ENCODE measurements at places on chromosomes 7 and 10.

DNA sequence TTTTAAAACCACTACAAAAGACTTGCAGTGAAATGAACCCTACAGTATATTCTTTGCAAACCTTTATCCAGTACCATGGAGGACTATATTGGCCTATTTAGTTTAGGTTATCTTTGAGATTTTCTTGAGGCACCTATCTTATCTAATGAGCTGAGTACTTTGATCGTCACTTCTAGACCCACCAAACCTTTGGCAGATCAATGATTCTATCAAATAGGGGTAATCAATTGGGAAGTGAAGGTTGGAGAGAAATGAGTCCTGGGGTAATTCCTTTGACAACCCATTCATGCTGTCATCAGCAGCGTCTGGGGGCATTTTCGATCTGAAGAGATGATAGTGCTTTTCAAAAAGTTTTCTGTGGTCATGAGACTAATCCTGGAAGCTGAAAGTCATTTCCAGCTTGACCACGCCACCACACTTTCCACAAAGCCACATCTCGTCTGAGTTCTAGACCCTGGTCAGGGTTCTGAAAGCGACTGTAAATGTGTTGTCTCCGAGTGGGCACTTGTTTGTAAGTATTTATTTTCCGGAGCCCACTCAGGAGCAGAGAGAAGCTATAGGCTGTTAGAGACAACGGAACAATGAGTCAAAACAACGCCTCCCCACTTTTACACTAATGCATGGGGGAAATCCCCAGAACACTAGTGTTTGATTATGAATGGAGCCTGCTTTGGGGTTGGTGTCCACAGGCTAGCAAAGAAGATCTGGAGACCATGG is 4.8 kb downstream of the EGR2 start:
- DNase-seq: no peak

DNA sequence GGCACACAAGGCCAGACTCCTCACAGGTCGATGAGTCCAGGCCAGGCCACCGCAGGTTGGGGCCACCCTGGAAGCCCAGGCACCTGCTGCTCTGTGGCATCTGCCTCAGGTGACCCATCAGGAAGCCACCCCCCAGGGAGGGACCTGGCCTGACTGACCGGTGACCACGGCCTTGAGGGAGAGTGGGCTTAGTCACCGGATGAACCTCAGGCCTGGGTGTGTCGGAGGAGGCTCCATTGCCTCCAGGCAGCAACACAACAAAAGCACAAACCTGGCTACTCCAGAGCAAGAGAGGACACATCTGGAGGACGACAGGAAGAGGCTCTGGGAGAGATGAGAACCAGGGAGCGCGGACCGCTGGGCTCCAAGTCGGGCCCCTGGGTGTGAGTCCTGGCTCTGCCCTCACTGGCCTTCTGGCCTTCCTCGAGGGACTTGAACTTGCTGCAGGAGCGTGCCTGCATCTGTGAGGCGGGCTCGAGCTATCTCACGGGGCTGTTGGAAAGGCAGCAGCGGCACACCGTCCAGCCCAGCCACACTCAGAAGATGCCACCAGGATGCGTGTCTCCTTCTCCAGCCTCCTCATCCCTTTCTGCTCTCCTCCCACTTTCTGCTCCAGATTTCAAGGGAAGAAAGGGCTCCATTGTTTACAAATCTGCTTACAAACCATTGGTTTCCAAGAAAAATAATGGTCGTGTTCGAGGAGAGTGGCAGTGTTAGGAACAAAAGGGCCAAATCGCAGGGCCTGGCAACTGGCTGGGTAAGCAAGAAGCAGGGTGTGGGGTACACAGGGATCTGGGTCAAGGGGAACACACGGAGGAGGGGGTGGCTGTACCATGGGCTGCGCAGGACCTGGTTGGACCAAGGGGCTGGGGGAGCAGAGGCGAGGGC is 152.9 kb downstream of the ADAM12 start:
- no peak for DNase-seq

DNA sequence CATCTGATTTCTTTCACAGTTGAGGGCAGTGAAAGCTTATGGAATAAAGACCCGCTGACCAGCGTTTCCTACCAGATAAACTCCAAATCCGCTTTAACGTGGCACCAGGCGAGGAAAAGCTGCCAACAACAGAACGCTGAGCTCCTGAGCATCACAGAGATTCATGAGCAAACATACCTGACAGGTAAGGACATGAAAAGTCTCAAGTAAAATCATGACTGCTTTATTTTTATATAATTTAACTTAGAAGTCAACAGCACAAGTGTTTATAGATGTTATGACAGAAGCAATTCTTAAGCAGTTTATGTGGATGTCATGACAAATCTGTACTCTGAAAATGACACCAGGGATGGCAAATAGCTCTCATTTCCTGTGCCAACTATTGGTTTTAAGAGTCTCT is 24.5 kb downstream of the MRC1 start:
- DNase-seq: no peak

DNA sequence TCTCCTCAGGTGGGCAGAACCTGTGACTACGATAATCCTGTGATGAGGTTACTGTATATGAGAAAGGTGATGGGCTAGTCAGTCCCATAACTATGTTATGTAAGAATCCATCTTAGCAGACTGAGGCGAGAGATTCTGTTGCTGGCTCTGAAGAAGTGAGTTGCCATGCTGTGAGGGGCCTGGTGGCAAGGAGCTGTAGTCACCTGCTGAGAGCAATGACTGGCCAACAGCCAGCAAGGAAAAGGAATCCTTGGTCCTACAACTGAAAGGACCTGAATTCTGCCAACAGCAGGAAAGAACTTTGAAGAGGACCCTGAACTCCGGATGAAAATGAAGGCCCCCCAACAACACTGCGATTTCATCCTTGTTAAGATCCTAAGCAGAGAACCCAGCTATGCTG is 31.0 kb upstream of the DNAJB12 start:
- no peak for DNase-seq

- DNase-seq: no peak
Observed at GRCh38 chr7:20558963-20559716, 56.3 kb upstream of the ABCB5 start.

DNA sequence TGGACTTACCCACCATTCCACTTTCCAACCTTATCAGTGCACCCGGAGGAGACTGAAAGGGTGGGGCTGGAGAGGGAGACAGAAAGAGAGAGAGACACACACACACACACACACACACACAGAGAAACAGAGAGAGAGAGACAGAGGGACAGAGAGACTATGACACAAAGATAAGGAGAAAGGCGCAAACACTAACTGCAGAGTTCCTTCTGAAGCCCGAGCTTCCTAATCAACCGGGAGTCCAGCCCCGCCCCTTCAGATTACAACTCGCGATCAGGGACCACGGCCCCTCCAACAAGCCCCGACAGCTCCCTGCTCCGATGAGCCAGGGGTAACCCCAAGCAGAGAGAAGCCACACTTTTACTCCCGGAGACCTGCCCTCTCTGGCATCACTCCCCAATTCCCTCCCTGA is 499 bp downstream of the GAL3ST4 start:
- no peak for DNase-seq

GRCh38 chr10:131860806-131861440 is 39.9 kb upstream of the PPP2R2D start:
- no peak for DNase-seq

GRCh38 chr7:18626086-18626485 is 130.5 kb downstream of the HDAC9 start:
- DNase-seq: no peak

DNA sequence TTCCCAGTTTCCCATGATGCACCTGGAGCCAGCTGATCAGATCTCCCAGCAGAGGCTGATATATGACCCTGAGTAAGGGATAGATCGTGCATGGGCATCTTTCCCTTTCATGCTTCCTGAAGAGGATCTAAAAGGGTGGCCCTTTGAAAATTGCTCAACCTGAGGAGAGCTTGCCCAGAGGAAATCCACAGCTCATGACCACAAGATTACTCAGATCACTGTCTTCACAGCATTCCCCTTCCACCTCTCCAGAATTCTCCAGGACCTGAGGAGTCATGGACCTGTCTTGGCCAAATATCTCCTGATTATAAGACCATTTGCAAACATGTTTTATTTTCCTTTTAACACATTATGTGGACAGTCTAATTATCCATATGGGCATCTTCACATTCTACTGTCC is 328.1 kb downstream of the LHFPL3 start:
- DNase-seq: no peak

DNA sequence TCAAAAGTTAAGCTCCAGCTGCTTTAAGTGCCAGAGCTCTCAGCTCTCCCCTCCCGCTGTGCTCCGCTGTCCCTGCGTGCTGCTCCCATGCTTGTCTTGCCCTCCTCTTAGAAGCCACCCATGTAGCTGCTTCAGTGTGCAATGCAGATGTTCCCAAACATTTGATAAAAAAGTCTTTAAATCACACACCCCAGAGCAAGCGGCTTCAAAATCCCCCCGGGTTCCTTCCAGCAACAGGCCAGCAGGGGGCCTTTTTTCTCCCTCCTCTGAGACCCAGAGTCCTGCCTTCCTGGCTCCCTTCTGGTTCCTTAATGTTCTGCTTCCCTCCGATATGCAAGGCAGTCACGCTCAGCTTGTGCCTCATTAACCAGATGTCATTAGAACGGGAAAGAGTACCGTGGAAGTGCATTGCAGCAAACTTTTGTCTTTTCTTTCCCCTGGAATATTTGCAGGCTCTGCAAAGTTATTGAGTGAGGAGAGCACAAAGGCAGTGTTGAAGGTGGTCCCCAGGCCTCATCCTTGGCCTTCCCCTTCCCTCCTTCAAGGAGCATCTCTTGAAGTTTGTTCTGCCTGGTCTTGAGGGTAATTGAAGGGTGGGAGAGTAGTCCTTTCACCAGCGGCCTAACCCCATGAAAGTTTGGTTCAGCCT is 25.5 kb downstream of the LDB3 start:
- DNase-seq: peak; percentile 52

GRCh38 chr7:108805808-108806397 is 236.2 kb downstream of the DNAJB9 start:
- DNase-seq: peak; percentile 55

DNA sequence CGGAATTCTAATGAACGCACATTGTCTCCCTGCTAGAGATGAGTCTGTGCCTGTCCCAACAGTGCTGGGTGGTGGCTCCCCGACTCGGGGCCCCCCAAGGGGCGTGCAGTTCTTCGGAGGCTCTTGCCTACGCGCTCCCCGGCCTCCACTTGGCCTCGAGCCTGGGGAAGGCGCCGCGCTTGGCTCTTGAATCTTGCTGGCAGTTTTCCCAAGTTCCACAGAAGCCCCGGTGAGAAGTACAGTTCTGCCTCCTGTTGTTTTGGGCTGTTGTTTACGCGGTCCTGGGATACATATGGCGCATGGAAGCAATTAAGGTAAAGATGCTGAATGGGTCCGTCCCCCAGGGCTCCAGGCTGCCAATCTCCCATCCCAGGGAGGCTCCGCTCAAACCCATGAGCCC is 32.6 kb upstream of the UNCX start:
- DNase-seq: no peak

DNA sequence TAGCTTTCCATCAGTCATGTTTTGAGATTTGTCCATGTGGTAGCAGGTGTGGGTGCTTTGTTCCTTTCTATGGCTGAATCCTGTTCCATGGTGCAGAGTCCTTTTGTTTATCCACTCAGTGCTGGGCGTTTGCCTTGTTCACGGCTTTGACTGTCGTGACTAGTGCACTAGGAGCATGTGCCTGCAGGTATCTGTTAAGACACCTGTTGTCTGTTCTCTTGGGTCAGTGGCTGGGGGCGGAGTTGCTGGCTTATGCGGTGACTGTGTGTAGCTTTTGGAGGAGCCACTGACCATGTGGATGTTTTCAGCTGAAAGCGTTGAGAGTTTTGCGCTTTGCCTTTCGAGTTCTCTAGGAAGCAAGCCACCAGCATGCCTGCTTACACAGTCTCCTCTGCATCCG is 573.1 kb upstream of the FOXK1 start:
- no peak for DNase-seq

- no peak for DNase-seq
Observed at GRCh38 chr10:54470324-54470631, 330.8 kb downstream of the PCDH15 start.

DNA sequence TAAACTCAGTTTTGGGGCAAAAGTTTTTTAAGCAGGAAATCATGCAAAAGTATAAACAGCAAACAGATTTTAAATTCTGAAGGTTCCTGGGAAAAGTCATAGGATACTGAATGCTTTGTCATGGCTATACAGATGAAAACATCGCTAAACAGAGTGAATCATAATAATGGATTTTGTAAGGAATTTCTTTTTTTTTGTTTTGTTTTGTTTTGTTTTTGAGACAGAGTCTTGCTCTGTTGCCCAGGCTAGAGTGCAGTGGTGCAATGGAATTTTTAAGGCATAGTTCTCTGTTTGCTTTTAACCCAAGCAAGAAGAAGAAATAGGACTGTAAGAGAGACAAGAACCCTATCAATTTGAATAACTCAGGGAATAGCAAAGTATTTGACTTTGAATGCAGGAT is 285.3 kb downstream of the NRG3 start:
- no peak for DNase-seq

DNA sequence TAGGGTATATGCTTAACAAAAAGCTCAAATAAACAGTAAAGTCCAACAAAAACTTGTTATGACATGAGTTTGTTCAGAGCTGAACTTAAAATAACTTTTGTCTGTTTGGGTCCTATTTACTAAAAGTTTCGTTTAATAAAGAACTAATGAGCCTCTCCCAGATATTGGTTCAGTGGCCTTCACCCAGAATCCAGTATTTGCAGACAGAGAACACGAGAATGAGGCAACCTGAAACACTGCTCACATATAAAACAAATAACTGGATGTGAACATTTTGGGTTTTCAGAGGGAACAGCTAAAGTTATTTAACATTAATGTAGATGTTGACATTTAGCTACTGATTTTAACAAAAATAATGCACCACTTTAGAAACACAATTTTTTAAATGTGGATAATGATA is 98.3 kb downstream of the RNF133 start:
- DNase-seq: no peak

- no peak for DNase-seq
Observed at GRCh38 chr10:72322280-72323058, 32.2 kb downstream of the DNAJB12 start.

GRCh38 chr10:126375926-126376554 is 12.2 kb downstream of the ADAM12 start:
- DNase-seq: no peak

- DNase-seq: no peak
Observed at GRCh38 chr7:94250124-94250523, 144.6 kb upstream of the COL1A2 start.

- no peak for DNase-seq
Observed at GRCh38 chr10:11698691-11699549, 43.3 kb upstream of the ECHDC3 start.

- no peak for DNase-seq
Observed at GRCh38 chr10:17716161-17716560, 35.8 kb upstream of the TMEM236 start.

DNA sequence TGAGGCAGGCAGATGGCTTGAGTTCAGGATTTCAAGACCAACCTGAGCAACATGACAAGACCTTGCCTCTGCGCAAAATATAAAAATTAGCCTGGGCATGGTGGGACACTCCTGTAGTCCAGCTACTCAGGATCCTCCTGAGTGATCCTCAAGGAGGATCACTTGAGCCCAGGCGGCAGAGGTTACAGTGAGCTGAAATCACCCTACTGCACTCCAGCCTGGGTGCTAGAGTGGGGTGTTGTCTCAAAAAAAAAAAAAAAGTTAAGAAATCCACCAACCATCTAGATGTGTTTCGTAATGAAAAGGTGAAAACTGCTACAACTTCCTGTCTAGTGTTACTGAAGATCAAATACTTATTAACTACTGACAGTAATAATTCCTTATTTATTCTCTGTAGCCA is 8.1 kb downstream of the GLCCI1 start:
- no peak for DNase-seq

GRCh38 chr7:126700807-126701604 is 551.7 kb downstream of the GRM8 start:
- peak; percentile 96 for DNase-seq

- DNase-seq: no peak
Observed at GRCh38 chr10:103657061-103657591, 163.6 kb downstream of the NEURL1 start.
